ENCODE measurements at places on chromosomes 16 and 17.

DNA sequence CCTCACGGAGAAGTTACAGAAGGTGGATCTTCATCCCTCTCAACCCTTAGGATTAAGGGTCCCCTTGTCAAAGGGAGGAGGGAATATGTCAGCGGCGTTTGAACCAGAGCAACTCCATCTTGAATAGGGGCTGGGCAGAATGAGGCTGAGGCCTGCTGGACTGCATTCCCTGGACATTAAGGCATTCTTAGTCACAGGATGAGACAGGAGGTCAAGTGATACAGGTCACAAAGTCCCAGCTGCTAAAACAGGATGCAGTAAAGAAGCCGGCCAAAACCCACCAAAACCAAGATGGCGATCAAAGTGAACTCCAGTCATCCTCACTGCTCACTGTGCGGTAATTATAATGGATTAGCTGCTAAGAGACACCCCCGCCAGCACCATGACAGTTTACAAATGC is 36.7 kb downstream of the RBFOX3 start:
- DNase-seq: no peak

DNA sequence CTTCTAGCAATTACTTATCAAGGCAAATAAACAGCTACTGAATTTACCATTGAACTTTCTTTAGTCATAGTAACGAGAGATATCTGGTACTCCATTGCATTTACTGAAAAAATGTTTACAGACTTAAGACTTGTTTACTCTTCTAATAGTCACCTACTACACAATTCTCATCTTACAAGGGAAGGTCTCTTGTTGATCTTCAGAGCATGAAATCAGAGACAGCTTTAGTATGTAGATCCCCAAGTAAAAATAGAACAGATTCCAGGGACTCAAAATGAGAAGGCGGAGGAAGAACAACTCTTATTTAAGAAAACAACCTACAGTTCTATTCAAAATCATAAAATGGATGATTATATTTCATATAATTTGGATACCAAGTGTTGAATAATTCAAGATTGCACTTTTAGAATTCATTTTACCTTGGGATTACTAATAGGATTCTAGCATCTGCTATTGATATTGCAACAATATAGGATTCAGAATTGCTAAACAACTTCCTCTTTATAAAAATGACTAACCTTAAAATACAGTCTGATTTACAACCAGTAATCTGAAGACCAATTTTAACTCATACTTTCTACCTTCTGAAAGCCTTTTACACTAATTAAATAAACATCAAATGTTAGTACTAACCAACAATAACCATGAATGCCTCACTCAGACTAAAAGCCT is 20.8 kb downstream of the UBE2G1 start:
- DNase-seq: no peak

DNA sequence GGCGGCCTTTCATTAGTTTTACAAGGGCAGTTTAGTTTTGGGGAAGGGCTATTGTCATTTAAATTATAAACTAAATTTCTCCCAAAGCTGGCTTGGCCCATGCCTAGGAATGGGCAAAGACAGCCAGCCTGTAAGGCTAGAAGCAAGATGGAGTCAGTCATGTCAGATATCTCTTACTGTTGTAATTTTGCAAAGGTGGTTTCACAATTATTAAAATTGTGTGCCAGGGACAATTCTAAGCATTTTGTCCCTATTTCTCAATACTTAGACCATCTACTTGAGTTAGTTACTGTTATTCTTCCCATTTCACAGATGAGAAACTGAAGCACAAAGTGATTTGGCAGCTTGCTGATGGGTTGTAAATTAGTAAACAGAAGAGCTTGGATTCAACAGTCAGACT is 467.7 kb upstream of the GOT2 start:
- DNase-seq: no peak

GRCh38 chr16:1940273-1941161 is 2.5 kb downstream of the MSRB1 start:
- DNase-seq: no peak

DNA sequence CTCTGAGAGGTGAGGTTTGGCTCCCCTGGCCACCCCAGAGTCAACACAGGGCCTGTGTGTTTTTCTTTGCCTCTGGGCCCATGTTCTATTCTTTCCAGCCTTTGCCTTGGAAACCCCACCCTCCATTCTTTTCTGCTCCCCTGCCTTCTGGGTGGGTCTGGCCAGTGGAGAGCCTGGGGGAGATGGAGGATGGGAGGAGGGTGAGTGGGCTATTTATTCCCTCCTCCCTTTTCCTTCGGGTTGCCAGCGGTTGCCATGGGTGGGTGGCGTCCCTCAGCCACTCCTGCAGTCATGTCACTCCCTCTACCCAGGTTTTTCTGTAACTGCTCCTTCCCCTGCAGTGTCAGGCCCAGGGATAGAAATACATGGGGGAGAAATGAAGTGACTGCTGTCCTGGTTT is 15.5 kb downstream of the CMIP start:
- no peak for DNase-seq

- no peak for DNase-seq
These were observed 9.7 kb downstream of the NHERF2 start for GRCh38 chr16:2036200-2036966.

DNA sequence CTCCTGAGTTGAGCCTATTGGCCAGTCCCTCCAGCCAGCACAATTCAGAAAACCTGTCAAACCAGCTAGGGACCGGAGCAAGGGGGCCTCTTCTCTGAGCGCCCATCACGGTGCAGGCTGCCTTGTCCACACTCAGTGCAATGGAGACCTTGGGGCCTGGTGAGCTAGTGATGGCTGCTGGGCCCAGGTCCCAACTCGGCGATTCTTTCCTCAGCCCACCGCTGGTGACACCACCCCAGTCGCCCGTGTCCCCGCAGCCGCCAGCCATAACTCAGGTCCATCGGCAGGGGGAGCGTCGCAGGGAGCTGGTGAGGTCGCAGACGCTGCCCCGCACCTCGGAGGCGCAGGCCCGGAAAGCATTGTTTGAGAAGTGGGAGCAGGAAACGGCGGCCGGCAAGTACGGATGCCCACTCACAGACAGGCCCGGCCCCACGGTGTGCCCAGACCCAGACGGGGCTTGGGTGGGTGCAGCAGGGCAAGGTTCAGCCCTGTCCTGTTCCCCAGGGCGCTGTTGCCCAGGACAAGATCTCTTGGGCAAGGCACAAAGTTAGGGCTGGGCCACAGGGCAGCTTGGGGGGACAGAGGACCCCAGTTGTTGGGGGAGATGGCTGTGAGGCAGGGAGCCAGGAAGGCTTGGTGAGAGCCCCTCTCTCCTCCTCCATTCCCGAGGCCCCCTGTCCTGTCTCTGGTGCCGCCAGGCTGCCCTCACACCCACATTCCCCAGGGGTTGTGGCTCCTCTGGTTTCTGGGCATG is 10.8 kb downstream of the SMTNL2 start:
- DNase-seq: peak; percentile 31

GRCh38 chr17:50539762-50540559 is 7.0 kb upstream of the SPATA20 start:
- no peak for DNase-seq

DNA sequence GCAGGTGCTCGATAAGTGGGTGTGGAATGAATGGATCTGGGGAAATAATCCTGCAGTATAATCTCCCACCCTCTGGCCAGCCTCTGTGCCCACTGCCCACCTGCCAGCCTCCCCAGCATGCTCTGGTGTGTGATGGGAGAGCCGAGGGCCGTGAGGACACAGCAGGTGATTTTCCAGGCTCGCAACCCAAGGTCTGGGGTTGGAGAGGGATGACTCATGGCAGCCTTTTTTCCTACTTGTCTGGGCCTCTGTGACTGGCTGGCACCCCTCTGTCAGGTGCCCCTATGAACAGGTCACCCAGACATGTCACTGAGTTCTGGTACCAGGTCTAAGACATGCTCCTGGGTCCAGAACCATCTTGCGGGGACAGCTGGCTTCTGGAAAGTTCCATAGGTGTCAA is 385.7 kb upstream of the TNRC6C start:
- DNase-seq: no peak

DNA sequence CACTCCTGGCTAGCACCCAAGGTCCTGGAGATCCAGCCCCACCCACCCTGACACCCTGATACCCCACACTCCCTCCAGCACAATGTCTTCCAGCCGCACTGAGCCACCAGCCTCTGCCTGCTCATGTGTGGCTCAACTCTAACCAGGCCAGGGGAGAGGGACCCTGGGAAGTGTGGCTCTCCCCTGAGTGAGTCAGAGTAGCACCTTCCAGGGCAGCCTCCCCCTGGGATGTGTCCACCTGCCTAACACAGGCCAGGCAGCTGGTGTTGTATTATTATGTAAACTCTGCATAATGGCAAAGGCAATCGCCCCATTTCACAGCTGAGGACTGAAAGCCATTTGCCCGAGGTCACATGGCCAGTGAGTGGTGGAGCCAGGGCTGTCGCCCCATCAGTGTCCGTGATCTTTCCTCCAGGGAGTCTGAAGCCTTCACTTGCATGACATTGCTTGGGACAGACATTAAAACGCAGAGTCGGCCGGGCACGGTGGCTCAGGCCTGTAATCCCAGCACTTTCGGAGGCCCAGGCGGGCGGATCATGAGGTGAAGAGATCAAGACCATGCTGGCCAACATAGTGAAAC is 84.2 kb upstream of the FOXF1 start:
- DNase-seq: no peak

- no peak for DNase-seq
These were observed 4.1 kb downstream of the ELMO3 start for GRCh38 chr16:67202956-67203493.

DNA sequence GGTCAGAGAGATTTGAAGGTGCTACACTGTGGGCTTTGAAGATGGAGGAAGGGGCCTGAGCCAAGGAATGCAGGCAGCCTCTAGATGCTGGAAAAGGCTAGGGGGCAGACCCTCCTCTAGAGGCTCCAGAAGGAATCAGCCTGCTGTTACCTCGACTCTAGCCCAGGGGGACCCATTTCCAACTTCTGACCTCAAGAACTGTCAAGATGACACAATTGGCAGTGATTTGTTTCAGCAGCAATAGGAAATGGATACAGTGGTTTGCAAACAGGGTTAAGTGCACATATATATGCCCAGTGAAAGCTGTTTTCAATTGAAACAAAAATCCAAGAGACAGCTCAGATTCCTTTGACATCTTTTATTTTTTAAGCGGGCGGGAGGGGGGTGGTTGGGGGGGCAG is 3.7 kb upstream of the ZDHHC1 start:
- no peak for DNase-seq

DNA sequence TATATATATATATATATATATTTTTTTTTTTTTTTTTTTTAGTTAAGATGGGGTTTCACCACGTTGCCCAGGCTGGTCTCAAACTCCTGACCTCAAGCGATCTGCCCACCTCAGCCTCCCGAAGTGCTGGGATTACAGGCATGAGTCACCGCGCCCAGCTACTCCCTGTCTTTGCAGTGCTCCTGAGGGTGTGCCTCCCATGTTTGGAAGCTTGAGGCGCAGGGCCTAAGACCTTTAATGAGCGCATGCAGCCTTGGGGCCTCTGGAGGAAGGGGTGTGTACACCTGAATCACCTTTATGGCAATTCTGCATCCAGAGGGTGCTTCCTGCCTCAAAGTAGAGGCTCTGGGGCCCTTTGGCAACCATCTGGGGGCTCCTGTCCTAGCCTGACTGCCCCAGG is 219.4 kb upstream of the CIBAR2 start:
- no peak for DNase-seq

- no peak for DNase-seq
These were observed 20.4 kb downstream of the NFATC3 start for GRCh38 chr16:68105611-68106010.

GRCh38 chr17:62674363-62674739 is 46.9 kb downstream of the MRC2 start:
- no peak for DNase-seq

GRCh38 chr16:2955779-2956578 is 8.1 kb upstream of the KREMEN2 start:
- DNase-seq: no peak

DNA sequence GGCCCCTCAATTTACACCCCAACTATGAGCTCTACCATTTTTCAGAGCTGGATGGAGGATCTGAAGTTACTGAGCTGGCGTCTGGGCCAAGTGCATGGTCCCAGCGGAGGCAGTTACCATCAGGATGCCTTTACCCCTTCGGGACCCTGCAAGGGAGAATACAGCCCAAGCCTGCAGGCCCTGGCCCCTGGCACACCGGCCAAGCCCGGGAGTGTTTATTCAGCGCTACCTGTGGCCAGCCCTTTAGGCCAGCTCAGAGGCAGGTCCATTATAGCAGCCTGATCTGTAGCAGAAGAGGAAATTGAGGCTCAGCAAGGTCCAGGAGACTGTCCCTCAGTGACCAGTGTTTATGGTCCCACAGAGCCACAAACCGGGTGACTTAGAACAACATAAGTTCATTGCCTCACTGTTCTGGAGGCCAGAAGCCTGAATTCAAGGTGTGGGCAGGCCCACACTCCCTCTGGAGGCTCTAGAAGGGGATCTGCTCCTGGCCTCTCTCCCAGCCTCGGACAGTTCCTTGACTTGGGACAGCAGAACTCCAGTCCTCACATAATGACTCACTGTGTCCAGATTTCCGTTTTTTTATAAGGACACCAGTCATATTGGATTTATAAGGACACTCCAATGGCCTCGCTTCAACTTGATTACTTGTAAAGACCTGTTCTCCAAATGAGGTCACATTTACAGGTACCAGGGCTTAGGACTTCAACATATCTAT is 8.8 kb downstream of the SEC14L5 start:
- no peak for DNase-seq

GRCh38 chr16:76800196-76800595 is 390.8 kb upstream of the MON1B start:
- no peak for DNase-seq

DNA sequence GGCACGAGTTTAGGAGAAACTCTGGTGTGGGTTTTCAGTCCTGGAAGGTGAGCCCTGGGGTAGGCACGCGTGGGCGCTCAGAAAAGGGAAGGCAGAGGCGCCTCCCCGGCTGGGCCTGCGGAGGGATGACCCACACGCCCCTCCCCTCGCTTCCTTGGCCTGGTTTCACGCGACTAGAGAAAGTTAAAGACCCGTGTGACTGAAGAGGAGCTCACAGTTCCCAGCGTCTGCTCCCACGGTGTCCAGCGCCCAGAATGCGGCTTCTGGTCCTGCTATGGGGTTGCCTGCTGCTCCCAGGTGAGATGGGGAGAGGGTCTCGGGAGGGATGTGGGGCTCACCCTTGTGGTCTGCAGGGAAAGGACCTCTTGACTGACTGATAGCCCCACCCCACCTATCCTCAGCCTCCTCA is at the start of gene CD300LG:
CD300LG (plus strand) TSS at position 214 of the 409 bp plus-strand sequence; CDS start at position 255, 41 bp downstream.
- DNase-seq: no peak

DNA sequence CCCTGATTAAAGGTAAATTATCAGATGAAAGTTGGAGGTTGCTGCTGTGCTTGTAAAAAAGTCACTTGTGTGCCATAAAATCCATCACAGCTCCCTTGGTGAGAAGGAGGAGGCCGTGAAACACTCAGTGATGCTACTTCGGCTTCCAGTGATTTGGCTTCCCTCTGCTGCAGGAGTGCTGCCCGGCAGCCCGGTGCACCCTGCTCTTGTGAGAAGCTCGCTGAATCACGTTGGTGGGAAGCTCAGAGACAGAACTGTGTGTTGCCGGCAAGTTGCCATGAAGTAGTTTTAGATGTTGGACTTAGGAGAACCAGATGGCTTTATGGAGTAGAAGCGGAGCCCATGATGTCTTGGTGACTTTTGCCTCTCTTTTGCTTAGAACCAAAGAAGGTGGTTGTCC is 33.3 kb downstream of the MSI2 start:
- DNase-seq: no peak

- no peak for DNase-seq
These were observed 17.7 kb downstream of the KNOP1 start for GRCh38 chr16:19700319-19700781.

GRCh38 chr16:73149334-73149733 is 101.4 kb upstream of the ZFHX3 start:
- no peak for DNase-seq

- no peak for DNase-seq
These were observed 2.8 kb upstream of the MSRB1 start for GRCh38 chr16:1945559-1946391.

Data from stimulated activated CD8-positive, alpha-beta memory T cell treated with anti-CD3 and anti-CD28 coated beads, Interleukin-2, amount 100 ng/mL, for 48 hours (primary cell).